ENCODE measurements at places on chromosomes 4 and X.
A peak's percentile ranks its signal among the peaks of the same experiment; 100 is the strongest.

- DNase-seq: no peak
Measured at GRCh38 chrX:9352243-9352642, 112.6 kb upstream of the TBL1X start.

DNA sequence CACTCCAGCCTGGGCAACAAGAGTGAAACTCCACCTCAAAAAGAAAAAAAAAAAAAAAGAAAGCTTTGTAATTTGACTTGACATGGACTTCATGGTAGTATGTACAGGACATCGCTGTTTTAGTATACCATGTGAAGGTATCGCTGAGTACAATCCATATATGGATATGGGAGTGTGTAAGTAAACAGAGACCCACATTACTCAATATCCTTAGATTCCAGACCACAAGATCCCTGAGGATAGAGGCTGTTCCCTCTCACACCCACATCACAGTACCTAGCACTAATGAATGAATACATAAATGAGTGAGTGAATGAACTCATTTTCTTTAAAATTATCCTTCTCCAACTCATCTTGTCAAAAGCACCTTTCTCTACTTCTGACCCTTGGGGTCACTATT lies 8.4 kb upstream of the RPS3A start:
- no peak for DNase-seq

GRCh38 chrX:86014421-86014820 lies 32.9 kb downstream of the CHM start:
- no peak for DNase-seq

GRCh38 chr4:89482251-89482650 lies 174.7 kb upstream of the GPRIN3 start:
- peak; percentile 91 for DNase-seq

- DNase-seq: no peak
Measured at GRCh38 chrX:40663880-40664630, 16.7 kb upstream of the CXorf38 start.

DNA sequence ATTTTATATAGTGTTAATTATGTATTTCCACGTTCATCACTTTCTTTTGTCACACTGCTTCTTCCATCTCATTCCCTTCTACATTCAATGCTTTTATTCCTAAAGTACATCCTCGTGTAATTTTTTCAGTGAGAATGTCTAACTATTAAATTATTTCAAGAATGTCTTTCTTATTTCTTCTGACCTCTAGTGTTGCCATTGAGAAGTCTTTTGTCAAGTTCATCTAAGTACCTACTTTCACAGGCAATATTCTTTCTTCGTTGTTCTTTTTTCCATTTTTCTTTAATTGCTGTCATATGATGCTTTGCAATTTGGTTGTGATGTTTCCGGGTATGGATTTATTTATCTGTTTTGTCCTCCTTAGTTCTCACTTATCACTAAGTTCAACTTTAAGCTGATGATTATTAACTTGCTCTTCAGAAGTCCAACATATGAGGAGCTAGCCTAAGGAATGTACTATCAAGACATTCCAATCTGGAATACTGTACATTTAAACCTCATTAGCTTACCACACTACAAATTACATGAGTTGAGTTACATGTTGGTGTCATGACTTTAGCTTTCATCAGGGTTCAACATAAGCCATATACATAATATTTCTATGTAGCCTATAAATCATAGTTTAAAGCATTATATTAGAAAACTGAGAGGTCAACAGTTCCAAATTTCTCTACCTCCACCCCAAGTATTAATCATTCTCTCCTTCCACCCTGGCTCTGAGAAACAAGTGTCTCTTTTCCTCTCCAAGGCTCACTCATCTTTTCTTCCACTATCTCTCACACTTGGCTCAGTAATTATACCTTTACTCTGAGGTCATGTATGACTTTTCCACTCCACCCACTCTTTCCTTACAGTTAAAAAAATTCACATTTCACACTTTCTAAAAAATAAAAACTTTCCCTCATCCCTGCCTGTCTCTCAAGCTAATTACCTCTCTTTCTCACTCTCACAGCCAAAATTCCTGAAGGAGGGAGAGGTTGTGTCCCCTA lies 81.5 kb downstream of the COX18 start:
- DNase-seq: no peak

- no peak for DNase-seq
Measured at GRCh38 chr4:69594382-69594781, 45.1 kb downstream of the UGT2A2 start.

DNA sequence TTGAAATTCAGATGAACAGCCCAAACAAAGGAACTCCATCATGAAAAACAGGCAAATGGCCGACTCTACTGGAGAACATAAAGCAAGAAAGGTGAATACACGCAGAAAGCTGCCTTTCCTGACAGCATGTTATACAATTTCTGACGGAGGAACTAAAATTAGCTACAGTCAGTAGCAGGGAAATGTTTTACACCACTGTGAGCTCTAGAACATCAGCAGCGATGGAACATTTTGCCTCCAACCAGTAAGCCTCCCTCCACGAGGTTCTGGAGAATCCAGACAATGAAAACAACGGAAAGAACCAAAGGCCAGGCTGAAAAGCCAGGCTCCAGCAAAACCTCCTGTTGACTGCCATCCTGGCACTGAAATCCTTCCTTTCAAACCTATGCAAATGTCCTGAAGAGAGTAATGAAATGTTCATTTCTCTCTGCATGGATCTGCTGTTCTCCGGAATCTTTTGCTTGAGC lies 78.9 kb downstream of the IRF2 start:
- no peak for DNase-seq
